ENCODE measurements at places on chromosomes 3 and 15.

GRCh38 chr15:72800833-72801481, 17.4 kb upstream of the ADPGK start:
- DNase-seq = no peak

DNA sequence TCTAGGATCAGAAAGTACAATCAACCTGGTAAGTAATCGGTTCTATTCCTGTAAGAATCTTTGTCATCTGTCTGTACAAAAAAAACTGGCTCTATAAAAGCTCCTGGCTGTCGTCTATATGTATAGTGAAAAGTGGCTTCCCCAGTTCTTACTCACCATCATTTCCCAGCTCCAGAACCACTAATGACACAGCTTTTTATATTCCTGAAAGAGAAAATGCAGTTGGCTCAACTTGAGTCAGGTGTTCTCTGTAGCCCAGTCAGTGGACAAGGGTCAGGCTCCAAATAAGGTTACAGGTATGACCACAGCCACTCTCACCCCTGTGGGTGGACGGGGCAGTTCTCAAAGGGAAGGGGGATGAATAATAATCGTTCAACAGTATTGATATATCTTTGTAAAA, 85.1 kb downstream of the AP4E1 start:
- DNase-seq = no peak

- no peak for DNase-seq
These were observed 77.1 kb downstream of the USP13 start for GRCh38 chr3:179729981-179730380.

DNA sequence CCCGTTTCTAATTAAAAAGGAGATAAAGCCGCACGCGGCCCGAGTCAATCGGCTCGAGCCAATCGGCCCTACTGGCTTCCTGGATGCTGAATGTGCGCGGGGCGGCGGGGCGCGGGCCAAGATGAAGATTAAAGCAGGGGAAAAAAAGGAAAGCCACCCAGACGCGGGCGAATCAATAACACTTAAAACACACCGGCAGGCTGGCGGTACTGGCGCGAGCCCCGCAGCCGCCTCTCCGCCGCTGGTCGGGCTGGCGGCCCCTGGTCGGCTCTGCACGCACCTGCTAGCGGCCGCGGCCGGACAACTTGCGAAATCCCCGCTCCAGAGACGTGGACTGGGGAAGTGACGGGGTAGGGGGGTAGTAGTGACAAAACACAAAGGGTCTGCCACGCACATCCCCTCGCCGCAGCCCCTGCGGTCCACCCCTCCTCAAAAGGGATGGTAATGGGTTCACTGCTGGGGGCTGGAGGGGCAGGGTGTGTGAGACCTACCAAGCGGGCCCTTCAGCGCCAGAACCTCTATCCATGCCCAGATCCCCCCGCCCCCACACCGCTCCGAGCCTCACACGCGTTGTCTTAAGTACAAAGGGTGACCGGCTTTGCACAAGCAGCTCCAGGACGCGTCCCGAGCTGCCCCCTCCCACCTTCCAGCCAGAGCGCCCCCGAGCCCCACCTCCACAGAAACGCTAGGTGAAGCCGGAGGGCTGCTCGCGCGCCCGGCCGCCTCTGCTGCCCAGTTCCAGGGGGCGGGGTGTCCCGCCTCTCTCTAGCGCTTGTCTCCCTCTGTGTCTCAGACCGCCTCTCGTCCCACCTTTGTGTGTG, 1.4 kb downstream of the WNT7A start:
- DNase-seq = no peak

DNA sequence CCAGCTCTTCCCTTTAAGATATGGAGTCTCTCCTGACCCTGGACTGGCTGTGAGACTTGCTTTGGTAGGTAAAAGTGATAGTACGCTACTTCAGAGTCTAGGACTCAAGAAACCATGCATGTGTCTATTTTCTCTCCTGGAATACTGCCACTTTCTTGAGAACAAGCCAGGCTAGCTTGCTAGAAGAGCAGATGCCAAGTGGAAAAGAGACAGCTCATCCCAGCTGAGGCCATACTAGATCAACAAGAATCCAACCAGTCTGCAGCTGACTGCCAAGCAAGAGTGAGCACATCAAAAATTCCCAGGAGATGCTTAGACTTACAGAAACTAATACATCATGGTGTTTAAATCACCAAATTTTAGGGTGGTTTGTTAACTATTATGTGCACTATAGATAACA, 208.3 kb upstream of the RBMS3 start:
- DNase-seq = no peak

DNA sequence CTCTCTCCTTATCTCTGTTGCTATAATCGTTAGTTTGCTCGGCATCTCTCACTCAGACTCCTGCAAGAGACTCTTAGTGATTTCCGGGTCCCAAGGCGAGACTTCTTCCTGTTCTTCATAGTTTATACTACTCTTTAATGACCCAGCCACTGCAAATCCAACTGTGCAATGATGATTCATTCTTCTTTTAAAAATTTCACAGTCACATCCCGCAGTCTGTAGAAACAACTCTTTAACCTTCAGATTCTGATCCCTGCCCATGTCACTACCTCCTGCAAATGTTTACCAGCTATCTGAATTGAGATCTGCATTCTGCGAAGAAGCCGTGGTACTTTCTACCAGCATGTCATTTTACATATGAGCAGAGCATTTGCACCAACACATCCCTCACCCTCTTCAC, 2.8 kb upstream of the VGLL3 start:
- no peak for DNase-seq

GRCh38 chr3:13536832-13537231, 12.1 kb upstream of the FBLN2 start:
- DNase-seq = no peak
